HEK293T (cell line): ENCODE measurements at places on chromosomes 3 and 15.

DNA sequence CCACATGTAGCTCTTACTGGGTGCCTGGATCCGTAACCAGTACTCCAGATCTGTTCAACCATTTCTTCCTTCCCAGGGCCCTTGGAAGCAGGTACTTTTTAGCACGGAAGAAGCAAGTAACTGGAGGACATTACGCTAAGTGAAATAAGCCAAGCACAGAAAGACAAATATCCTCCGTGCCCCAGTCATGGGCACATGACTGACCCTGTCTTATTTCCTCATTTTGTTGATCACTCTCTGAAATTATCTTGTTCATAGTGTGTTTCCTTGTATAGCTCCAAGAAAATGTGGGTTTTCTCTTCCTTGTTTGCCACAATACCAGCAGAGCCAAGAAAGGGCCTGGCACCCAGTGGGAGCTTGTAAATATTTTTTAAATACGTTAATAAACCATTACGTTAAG, 32.2 kb upstream of the MTMR14 start:
- no peak for DNase-seq

DNA sequence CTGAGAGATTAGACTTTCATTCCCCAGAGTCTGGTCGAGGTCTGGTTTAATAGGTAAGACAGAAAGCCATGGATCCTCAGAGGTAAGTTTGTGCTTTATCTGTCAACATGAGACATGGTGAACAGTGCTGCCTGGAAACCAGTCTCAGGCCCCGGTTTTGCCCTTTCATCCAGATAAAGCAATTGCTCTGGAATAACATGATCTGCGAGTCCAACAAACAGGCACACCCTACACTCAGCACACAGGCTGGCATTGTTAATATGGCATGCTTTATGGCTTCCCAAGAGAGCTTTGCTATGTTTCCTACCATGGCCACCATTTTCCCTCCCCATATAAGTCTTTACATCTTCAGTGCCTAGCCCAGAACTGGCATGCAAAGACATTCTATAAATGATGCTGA, 30.1 kb upstream of the MNS1 start:
- DNase-seq, result no peak

DNA sequence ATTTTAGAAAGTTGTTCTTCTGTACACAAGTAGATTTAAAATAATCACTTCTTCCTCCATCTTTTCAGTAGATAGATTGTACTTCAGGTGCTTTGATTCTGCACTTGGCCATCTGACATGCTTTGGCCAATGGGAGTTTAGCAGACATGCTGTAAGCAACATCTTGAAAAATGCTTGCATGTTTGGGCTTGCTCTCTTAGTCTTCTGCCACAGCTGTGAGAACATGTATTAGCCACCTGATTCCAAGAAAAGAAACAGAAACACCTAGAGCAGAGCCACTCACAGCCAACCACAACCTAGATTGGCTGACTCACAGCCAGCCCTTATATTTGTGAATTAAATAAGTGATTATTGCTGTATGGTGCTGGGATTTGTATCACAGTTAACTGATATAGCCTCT, 70.2 kb upstream of the GADL1 start:
- no peak for DNase-seq

DNA sequence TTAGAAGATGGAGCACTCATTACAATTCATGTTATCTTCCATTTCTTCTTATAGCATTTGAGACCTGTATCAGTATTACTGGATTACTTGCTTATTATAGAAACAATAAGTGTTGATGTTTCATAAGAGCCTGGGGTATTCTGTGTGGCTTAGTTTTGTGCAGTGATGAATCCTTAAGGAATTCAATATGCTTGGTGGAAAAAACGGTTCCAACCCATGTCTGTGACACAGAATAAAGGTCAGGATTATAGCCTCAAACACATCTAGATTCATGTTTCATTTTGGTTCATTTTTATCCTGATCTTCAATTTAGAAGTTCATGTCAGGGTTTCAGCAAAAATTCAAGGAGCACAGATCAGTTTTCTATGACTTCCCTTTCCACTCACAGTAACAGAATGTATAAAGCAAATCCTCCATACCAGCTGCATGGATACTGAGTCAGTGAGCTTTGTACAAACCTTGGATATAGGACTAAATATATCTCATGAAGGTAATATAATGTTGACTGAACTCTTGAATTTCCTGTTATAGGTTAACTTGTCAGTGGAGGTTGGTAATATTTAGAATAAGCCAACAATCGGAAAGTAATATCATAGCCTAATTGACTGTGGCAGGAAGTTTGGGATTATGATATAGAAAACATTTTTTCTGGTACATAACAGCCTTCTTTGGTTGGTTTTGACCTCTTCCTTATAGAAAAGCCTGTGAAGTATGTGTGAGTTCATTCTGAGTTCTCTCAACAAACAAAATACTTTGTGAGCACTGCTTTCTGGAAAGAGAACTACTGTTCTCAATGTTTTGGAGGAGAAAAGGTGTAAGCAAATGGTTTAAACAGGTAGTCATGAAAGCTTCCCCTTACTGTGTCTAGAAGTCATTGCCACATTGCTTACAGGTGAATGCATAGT, 218.2 kb upstream of the TPM1 start:
- no peak for DNase-seq

DNA sequence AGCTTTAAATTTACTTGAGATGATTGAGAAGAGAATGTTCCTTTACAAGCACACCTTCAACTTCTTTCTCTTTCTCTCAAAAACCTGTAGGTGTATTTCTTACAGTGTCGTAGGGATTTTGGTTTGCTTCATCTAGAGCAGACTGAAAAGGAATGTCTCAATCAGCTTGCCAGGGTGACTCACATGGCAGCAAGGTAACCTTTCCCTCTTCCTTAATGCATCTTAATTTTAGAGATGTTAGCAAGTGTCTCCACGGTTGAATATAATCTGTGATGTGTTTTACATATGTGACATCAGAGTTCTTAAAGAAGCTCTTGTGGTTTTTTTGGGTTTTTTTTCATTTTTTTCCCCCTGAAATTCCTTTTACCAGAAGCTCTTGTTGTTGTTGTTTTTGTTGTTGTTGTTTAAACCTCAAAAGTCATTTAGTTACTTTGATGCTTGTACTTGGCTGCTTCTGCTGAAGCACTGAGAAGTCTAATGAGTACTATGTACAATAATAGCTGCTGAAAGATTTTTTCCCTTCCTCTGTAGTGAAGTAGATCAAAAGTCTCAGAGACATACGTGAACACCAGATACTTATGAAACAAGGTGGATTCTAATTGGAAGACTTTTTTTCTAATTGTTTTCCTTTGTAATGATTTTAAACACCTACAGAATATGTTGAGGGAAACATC, 83.1 kb downstream of the RETNLB start:
- DNase-seq, result no peak

DNA sequence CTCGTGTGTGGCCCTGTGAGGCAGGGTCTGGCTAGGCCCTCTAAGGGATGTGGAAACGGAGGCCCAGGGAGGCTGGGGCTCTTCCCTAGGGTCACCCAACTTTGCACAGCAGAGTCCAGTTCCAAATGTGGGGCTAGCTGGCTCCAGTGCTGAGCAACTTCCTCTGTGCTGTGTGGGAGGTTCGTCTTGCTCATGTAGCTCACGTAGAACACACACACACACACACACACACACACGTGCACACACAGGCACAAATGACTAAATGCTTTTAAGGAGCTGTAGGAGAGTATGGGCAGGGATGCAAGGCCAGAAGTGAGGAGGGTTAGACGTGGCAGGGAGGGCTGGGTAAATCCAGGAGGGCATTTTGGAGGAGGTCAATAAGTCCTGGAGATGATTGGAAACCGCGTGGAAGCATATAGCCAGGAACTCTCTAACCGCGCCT, 213.8 kb downstream of the RPLP1 start:
- DNase-seq, result no peak

DNA sequence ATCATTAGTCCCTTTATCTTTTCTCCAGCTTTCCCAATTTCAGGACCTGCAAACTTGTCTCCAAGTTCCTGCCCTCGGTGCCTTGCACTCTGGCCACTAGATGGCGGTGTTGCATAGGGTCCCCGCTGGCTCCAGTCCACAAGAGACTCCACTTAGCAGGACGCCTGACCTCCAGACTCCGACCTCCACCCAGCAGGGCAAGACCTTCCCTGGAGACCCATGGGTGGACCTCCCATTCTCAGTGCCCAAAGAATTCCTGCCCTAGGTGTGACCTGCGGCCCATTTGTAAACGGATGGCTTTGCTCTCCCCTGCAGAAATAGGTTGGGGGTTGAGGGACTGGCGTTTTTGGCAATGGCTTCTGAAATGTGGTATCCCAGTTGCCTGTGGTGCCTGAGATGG, 82.6 kb downstream of the LSM3 start:
- peak; percentile 90 for DNase-seq

- no peak for DNase-seq
Observed at GRCh38 chr15:41564286-41564959, 5.4 kb downstream of the TYRO3 start.

DNA sequence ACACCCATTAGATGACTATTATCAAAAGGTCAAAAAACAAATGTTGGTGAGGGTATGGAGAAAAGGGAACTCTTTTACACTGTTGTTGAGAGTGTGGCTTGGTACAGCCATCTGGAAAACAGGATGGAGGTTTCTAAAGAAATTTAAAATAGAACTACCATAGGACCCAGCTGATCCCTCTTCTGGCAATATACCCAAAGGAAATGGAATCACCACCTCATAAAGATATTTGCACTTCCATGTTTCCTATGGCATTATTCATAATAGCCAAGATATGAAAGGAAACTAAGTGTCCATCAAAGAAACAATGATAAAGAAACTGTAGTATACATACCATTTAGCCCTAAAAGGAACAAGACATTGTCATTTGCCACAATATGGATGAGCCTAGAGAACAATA, 186.3 kb downstream of the SCAPER start:
- DNase-seq, result no peak

GRCh38 chr3:21056293-21056692, 694.7 kb downstream of the ZNF385D start:
- DNase-seq, result no peak

DNA sequence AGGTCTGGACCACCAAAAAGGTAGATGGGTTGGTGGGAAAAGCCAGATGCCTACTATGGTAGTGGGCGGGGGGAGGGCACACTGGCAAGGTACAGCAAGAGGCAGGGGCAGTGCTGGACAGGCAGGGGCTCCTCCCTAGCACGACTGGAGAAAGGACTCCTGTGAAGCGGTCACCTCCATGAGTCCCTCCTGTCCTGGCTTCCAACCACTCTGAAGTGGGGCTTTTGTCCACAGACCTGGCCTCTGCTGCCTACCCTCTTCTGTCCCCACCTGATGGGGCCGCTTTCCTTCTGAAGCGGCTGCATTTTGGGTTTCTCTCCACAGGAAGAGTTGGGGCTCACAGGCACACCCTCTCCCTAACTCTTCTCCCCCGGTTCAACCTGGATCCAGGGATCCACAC, 2.7 kb upstream of the SPTBN5 start:
- no peak for DNase-seq

GRCh38 chr3:86782286-86782685, 208.7 kb downstream of the VGLL3 start:
- DNase-seq, result no peak

DNA sequence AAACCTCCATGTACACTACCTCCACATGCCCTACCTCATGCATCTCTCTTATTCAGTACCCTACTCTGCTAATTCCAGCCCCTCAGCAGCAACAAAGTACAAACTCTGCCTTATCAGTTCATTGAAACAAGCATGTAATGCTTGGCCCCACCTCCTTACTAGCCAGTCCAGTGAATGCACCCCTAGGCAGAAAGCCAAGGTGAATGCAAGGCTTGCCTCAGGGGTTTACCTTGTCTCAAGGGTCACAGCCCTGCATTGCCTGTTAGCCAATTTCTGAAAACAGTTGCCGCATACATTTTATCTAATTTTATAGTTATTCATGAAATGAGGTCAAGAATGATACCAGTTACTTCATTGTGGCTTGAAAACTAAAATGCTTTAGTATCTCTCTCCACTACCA, 576.4 kb downstream of the FHIT start:
- DNase-seq, result no peak

DNA sequence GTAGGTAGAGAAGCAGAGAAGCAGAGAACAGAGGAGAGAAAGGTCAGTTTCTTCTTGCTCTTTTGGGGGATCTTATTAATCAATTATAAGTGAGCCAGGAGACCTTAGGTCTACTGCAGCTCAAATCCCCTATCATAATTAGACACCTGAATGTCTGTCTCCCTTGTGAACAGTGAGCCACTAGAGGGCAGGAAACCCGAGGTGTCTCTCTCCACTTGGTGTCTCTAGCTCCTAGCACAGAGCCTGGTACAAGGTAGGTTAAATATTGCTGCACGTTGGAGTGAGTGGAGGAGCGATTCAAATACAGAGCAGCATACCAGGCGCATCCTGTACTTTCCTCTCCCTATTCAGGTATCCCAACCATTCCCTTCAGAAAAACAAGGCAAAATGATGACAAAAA, 2.0 kb upstream of the ST8SIA2 start:
- DNase-seq, result peak; percentile 42

- DNase-seq, result no peak
Observed at GRCh38 chr3:23258110-23258509, 55.0 kb downstream of the UBE2E2 start.

- no peak for DNase-seq
Observed at GRCh38 chr3:129622933-129623332, 16.5 kb upstream of the PLXND1 start.

- peak; percentile 35 for DNase-seq
Observed at GRCh38 chr3:177196456-177197040, 734 bp downstream of the TBL1XR1 start.

DNA sequence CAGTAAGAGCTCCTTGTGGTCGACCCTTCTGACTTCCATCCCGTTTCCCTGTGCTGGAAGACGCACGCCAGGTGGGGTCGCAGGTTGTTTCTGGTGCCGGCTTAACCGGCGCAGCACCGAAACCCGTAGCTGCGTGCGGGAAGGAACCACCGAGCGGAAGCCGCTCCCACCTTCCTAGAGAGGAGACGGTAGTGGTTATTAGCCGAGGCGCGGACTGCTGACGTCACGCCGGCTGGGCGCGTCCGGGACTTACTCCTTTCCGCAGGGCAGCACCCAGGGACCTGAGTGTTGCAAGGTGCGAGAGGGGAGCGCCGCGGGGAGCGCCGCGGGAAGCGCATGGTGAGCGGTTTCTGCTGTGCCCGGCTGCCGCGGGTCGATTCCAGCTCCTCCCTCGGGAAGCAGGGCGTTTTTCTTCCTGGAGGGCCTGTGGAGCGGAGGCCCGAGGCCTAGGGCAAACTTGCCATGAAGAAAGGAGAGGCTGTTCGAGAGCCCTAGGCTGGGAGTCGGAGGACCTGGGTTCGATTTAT, at the start of gene ZNF501:
ZNF501 (plus strand) TSS at position 252 of the 527 bp plus-strand sequence. CDS start 4,787 bp downstream, outside the sequence.
- peak; percentile 64 for DNase-seq

DNA sequence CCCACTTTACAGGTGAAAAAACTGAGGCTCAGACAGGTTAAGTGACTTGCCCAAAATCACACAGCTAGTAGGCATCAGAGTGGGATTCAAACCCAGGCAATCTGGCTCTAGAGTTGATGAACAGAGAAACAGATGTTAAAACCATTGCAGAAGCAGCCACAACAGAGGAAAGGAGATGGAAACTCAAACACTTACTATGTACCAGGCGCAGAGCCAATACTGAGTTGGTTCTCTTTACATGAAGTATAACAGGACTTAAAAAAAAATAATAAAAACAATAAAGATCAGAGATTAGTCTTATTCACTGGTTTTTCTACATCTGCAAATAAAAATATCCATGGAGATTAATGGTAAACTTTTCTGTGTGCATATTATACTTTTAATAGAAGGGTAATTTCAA, 84.9 kb upstream of the SPATA12 start:
- DNase-seq, result no peak

- DNase-seq, result no peak
Observed at GRCh38 chr15:86481720-86482119, 402.0 kb downstream of the AGBL1 start.

GRCh38 chr3:141413801-141414689, 45.7 kb downstream of the ZBTB38 start:
- no peak for DNase-seq

GRCh38 chr15:36414670-36415069, 164.8 kb upstream of the CDIN1 start:
- DNase-seq, result no peak
